ENCODE measurements at places on chromosomes 3 and 15. TPM values are rescaled to one million over a fixed set of nuclear protein-coding genes. Genes with fewer than 3 reads are reported as not detected.

Gene PFN2
- 215 TPM for total RNA-seq

Gene USP13
- 17.4 TPM for total RNA-seq

Gene HRG
- total RNA-seq: not detected

Gene SH2D7
- not detected for total RNA-seq

Gene ARHGEF26
- total RNA-seq: 1.1 TPM

All from regular cardiac myocyte (primary cell).